NCI-H774 (cell line): ENCODE measurements at places on chromosomes 12 and 14.

GRCh38 chr12:101238306-101238705 lies 28.3 kb upstream of the SLC5A8 start:
- DNase-seq = no peak

GRCh38 chr12:68482660-68483059 lies 128.0 kb upstream of the RAP1B start:
- no peak for DNase-seq

GRCh38 chr12:111404362-111405148 lies 1.2 kb upstream of the SH2B3 start:
- no peak for DNase-seq

DNA sequence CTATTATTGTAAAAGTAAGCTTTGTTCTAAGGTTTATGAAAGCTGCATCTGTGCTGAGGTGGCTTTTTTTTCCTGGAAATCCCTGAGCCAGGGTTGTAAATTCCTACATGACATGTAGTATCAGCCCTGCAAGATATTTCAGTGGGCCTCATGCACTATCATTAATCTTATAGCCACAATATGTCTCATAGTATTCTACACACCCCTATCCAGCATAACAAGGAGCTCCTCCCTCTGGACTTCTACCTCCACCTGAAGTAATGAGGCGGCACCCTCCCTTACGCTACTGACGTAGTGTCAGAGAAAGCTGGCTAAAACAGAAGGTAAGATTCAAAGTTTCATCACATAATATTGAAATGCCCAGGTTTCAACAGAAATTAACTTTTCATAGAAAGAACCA lies 35.5 kb downstream of the SLC5A8 start:
- no peak for DNase-seq

DNA sequence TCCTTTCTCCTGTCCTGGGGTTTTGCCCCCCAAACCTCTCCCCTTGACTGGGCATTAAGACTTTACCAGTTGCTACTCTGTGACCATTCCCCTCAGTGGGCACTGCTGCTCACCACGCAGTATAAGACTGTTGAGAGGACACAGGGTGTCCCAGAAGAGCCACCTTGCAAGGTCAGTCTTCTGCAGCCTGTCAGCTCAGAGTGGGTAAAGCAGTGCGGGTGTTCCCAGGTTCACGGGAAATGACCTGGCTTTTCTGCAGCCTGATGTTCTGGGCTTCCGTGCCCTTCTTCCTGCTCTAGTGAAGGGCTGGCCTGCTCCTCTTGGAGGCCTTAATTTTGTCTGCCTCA lies 34.2 kb downstream of the KCNA1 start:
- DNase-seq = no peak

DNA sequence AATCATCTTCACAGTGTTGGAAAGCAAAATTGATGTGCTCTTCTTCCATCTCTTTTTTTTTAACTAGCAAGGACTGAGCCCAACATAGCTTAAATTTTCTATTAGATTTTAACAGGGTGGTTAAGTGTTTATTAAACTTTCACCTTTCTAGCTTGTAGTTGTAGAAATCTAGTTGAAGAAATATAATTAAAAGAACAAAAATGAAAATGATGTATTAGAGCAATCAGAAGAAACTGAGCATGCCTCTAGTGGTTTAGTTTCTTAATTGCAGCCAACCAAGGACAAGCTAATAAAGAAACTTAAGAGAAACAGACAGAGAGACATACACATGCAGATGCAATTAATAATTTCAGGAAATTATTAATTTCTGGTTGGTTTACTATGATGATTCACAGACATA lies 673.0 kb upstream of the LMO3 start:
- no peak for DNase-seq

- DNase-seq = no peak
Measured at GRCh38 chr12:19444097-19444496, 4.8 kb downstream of the AEBP2 start.

DNA sequence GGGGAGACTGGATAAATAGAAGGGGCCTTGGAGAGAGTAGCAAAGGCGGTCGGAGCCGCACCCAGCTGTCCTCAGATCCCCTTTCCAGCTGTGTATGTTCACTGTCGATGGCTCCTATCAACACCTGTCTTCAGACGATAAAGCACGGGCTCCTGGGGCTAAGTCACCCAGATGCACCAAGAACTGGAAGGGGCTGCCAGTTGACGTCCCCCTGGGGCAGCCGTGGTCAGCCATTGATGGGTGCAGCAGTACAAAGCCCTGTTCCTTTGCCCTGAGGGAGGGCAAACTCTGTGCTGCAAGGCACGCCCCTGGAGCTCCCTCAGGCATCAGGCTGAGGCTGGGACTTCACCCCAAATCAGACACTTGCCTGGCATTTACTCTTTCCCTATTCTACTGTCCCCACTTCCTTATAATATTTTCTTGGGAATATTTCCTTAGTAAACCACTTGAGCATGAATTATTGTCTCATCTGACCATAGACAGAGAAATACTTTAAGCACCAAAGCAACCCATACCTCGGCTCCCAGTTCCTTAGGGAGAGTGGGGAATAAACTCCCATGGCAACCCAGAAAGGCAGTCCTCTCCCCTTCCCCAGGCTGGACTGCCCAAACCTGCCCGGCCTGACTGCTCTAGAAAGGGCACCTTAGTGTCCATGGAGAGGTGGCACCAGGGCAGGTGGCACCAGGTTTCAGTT lies 59.6 kb upstream of the SCN8A start:
- DNase-seq = no peak

DNA sequence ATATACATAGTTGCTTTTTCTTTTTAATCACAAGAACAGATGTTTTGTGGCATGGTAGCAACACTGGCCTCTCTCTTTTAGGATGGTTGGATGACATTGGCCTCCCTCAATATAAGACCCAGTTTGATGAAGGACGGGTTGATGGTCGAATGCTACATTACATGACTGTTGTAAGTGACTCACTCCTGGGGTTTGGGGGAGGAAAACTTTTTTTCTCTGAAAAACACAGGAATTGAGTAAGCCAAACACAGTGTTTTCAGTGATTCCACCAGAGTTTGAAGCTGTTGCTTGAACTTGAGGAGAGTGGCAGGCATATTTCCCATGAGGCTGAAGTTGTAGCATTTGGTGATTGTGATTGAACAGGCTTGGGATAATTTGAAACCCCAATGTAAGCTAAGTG lies 13.7 kb upstream of the REP15 start:
- DNase-seq = no peak

- DNase-seq = no peak
Measured at GRCh38 chr14:93543766-93544165, 113.0 kb downstream of the UNC79 start.

- no peak for DNase-seq
Measured at GRCh38 chr14:89773151-89773550, 181.4 kb downstream of the EFCAB11 start.

DNA sequence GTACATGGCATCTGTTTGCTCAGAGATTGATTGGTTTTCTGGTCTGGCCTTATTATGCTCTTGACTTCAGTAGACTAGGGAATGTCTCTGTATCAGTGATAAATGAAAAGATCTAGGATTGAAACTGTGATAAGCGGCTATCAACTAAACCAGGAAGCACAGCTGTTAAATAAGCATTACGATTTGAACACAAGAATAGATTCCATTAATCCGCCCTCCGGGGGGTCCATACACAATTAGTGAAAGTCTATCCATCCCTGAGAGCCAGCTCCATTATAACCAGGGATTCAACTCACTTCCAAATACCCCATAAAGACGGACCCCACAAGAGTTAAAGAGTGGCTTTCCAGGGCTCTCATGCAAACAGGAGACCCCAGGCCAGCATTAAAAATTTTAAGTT lies 279.0 kb downstream of the GRIN2B start:
- DNase-seq = no peak

GRCh38 chr12:112598626-112599025 lies 179.9 kb downstream of the PTPN11 start:
- no peak for DNase-seq

DNA sequence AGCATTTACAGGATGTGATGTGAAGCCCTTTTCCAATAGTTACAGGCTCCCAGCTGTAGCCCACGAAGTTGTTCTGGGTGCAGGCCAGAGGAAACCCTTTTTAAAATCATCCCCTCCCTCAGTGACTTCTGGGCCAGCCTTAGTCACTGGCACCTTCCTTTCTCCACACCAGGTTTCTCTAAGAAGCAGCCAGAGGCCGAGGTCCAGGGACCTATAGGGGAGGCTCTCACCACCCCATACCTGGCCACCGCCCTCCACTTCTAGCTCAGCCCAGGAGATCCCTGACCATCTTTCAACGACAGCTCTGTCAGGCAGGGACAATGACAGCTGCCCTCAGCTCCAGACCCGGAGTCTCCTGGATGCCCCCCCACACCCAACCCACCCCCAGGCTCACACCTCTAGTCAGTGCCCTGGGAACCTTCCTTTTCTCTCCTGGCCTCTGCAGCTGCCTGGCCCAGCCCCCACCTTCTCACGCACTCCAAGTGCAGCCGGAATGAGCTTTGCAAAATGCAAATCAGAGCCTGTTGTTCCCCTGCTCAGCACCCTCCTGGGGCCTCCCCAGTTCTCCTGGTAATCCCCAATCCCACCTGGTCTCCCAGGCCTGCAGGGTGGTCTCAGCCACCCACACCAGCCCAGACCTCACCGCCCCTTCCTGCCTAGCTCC lies 46.7 kb downstream of the TESC start:
- no peak for DNase-seq

DNA sequence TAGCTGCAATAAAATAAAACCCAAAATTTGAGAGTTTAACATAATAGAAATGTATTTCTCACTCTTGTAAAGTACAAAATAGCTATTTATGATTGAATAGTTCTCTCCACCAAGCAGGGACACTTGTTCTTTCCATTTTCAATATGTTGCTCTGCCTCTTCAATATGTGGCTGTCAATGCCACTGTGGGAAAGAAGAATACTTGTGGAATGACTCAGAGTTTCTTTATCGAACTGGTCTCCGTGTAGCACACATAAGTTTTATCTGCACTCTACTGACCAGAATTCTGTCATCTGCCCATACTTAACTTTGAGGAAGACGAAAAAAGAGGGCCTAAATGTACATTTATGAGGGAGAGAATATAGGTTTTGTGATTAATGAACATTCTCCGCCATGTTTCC lies 256.9 kb downstream of the ATXN7L3B start:
- DNase-seq = no peak

DNA sequence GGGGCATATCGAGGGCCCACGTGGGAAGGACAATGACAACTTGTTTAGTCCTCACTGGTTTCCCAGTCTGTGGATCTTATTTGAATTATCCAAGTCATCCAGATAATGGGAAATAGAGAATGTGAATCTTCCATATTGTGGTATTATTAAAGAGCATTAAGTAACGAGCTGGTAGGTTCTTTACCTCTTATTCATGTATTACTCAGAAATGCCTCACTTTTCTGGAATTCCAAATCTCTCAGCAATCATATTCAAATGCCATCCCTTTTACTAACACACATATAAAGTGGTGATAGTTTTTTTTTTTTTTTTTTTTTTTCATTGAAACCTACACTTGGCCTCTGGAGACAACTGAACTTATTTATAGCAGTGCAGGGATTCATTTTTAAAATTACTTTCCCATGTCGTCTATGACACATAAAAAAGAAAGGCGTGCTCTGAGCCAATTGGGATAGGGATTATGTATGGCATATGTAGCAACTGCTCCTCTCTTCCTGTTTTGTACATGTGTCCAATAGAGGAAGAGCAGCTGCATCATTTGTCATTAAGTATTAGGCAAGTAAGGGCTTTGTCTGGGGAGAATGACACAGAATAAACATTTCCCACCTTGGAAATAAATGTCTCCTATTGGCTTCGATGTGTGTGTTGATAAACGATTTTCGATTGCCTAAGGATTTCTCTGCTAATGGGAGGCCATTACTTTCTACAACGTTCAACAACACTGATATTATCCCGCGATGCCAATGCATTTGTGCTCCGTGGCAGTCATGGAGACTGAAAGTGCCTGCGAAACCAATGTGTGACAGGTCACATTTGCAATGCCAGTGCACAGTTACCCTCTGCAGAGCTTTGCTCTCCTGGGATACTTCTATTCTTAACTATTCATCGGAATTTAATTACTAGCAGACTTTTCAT lies 78.6 kb upstream of the IFNG-AS1 start:
- DNase-seq = no peak

GRCh38 chr14:55133416-55133815 lies 4.4 kb downstream of the LGALS3 start:
- no peak for DNase-seq

DNA sequence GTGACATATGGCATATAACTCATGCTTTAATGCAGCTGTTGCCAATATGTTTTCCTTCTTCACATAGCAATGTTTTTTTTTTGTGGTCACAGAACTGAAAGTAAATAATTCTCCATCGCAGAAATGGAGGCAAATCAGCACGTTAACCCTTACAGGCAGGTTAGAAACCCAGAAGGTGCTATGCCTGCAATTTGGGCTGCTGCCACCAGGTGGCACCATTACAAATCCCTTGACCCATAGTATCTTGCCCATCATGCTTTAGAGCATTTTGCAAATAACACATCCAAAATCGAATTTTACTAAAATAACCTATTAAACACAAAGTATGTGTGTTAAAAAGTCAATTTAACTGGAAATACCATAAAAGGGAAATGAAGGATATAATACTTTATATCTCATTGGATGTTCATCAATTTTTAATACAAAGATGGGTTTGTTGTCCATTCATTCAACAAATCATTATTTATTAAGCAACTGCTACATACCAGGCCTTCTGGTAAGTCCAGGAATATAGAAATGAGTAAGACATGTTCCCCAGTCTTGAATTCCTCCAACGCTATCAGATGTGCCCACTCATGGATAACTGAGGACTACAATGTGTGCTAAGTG lies 340.1 kb downstream of the GLT1D1 start:
- DNase-seq = no peak

DNA sequence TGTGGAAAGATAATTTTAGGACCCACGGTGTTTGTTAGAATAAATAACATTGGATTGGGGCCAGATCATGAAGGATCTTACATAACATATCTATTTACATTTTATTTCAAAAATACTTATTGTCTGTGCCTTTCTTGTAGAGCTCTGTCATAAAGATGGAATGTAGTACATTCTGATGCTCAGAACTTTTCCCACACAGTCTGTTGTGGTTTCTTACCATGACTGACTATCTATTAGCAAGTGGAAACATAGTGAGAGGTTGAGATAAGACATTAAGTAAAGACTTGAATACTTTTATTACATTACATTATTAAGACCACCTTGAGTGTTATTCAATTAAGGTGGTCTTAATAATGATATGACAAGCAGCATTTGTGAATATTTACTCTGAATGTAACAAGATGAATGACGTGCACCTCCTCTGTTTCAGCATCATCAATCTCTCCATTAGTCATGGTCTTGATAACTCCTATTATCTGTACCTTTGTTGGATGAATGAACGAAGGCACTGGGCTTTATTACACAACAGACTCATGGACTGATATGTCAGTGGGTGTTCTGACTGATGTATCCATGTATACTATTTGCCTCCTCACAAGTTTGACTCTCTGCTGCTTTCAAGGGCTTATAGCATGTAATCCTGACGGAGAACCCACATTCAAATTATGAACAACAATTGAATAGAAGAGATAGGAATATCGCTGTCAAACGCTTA lies 883.0 kb upstream of the FLRT2 start:
- no peak for DNase-seq
